MCF 10A (cell line): ENCODE measurements at places on chromosomes 7 and 10. TPM values are rescaled to one million over a fixed set of nuclear protein-coding genes. Genes with fewer than 3 reads are reported as not detected.
A peak's percentile ranks its signal among the peaks of the same experiment; 100 is the strongest.

DNA sequence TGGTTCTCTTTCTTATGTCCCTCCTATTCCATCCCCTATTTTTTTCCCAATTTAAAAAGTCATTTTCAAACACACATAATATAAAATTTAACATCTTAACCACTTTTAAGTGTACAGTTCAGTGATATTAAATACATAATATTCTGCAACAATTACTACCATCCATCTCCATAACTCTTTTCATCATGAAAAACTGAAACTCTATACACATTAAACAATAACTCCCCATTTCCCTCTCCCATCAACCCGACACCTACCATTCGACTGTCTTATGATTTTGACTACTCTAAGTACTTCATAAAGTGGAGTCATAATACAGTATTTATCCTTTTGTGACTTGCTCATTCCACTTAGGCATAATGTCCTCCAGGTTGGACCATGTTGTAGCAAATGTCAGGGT lies 2.6 kb downstream of the KIF11 start:
- DNase-seq: no peak

- DNase-seq: peak; percentile 48
Measured at GRCh38 chr10:23478570-23478969, 39.7 kb downstream of the OTUD1 start.

- no peak for DNase-seq
Measured at GRCh38 chr7:159094023-159094740, 50.5 kb downstream of the VIPR2 start.

DNA sequence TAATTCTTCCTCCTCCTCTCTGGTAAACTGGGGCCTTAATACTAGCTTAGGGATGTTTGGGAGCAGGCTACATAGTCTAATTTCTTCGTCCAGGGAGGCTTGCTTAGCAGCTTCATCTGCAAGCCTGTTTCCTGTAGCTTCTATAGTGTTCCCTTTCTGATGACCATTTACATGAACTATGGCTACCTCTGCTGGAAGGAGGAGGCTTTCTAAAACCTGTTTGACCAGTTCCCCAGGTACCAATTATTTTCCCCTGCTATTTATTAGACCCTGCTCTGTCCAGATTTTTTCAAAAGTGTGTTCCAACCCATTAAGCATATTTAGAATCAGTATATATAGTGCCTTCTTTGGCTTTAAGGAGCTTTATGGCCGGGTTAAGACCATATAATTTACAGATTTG lies 38.8 kb upstream of the DNAH11 start:
- no peak for DNase-seq

- DNase-seq: no peak
Measured at GRCh38 chr7:97480772-97481390, 251.0 kb upstream of the TAC1 start.

- DNase-seq: no peak
Measured at GRCh38 chr10:119689016-119689580, 36.8 kb upstream of the INPP5F start.

- DNase-seq: no peak
Measured at GRCh38 chr7:25037325-25037724, 57.3 kb upstream of the OSBPL3 start.

- DNase-seq: no peak
Measured at GRCh38 chr7:153090209-153090608, 330.7 kb downstream of the ACTR3B start.

DNA sequence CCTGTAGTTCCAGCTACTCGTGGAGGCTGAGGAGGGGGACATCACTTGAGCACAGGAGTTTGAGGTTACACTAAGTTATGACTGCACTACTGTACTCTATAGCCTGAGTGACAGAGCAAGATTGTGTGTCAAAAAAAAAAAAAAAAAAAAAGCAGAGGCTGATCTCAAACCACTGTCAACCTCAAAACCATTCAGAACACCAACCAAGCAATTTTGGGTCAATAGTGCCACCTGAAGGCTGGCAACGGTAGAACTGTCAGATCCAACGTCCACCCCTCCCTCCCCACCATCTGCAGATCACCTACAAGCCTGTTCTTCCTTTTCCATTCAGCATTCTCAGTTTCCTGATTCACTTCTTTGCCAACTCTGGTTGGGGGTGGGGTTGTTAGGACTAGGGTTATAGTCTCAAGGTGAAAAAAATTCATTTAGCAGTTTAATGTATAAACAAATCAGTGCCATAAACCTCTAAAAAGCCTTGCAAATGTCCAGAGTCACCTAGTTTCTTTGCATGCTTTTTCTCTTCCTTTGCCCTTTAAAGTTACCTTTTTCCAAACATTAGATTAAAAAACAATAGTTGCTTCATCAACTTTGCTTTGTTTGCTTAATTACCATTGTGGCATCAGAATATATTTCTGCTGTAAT lies 2.6 kb downstream of the MRPS33 start:
- DNase-seq: peak; percentile 73

GRCh38 chr7:137836113-137836509 lies 10.7 kb downstream of the DGKI start:
- no peak for DNase-seq

DNA sequence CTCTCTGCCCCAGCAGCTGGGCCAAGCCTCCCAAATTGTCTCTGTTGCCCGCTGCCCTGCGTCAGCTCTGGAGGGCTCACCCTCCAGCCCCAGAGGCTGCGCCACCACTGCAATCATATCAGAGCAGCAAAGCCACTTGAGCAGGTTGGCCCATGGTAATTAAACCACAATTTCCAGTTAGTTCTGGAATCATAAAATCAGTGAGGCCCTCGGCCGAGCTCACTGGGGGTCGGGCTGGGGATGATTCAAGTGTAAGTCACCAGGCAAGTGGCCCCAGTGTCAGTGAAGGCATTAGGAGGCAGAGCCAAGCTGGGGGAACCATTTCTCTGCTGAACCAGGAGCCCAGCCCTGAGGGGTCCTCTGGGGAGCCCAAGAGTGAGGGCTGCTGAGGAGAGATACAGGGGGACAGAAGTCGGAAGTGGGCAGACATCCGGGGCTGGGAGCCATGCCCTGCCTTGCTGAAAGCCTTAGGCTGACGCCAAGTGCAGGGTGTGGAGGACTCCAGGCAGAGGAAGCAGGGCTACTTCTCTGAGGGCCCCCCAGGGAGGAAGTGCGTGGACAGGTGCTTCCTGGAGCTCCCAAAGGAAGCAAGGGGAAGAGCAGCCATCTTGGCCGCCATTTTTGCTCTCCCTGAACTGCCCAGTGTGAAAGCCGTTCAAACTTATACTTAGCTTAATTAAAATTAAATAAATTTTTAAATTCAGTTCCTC lies 29.5 kb upstream of the SLC29A3 start:
- DNase-seq: no peak

DNA sequence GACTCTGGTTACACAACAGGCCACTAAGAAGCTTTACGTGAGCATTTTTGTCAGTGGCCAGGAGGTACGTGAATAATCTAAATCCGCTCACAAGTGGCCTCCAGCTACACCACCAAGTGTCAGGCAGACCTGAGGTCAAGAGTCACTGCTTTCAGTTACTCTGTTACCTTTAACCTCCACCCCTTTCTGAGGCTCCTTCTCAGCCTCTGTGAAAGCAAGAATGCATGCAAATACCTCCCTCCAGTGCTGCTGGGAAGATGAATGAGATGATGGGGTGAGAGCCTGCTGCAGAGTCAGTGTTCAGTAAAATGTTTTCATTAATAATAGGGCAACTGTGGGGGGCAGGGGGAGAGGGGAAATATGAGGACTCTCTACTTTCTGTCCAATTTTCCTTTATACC lies 11.2 kb downstream of the DDC start:
- DNase-seq: no peak

- no peak for DNase-seq
Measured at GRCh38 chr10:101006593-101007098, 7.0 kb downstream of the LZTS2 start.

- DNase-seq: no peak
Measured at GRCh38 chr7:107959527-107959898, 43.4 kb downstream of the LAMB1 start.

DNA sequence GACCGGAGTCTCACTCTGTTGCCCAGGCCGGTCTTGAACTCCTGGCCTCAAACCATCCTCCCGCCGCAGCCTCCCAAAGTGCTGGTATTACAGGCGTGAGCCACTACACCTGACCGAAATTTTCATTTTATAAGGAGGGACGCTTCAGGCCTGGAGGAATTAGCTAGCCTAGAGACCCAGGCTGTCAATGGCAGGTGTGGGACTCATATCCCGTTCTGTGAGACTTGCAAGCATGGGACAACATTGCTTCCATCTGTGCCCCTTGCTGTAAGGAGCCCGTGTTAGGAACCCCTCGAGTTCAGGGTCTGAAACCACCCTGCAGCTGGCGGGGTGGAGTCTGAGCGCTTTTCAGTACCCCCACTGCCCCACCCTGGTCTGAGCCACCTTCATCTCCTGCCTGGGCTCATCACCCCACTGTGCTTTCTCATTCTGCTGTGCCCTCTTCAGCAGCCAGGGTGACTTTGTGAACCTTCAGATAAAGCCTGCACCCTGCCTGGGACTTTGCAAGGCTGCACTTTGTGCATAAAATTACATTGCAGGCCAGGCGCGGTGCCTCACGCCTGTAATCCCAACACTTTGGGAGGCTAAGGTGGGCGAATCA lies 1.3 kb upstream of the DAGLB start:
- no peak for DNase-seq

DNA sequence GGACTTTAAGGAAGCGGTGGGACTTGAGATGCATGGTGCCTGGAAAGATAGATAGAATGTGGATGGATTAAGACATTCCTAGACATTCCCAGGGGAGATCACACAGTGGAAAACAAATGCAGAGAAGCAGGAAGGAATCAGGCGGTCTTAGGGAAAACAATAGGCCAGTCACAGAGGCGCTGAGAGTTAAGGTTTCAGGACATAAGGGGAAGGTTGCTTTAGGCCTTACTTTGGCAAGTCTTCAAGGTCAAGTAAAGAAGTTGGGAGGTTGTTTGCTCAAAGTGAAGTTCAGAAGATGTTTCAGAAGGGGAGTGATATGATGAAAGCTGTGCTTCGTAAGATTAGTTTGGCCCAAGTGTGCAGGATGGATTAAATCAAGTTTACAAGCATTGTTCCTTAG lies 109.4 kb downstream of the SUGCT start:
- DNase-seq: no peak

- DNase-seq: peak; percentile 2
Measured at GRCh38 chr10:68721673-68722335, 765 bp downstream of the CCAR1 start.

DNA sequence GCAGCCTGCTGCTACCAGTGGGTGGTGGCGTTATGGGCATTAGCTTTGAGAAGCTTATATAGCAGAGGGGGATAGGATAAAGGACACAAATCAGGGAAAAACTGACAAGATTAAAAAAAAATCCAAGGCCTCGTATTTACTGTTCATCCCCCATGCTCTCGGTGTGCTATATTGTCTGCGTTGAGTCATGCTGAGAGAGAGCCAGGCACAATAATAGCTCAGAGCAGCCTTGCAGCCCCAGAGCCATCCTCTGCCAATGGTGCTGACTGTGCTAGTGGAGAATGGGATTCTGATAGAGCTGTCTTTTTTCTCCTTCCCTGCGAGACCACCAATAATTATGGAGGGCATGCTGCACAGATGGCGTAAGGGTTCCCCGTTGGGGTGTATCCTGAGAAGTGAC lies 51.7 kb upstream of the FZD1 start:
- no peak for DNase-seq

The SKIDA1 gene
- total RNA-seq: 0.56 and 1.2 TPM in 2 replicates

The TEX36 gene
- not detected in 2 replicates for total RNA-seq

The TLX1 gene
- not detected in 2 replicates for total RNA-seq

The OAT gene
- total RNA-seq: 62.2 and 68.1 TPM in 2 replicates

The CYP2C8 gene
- total RNA-seq: not detected in 2 replicates

The JAKMIP3 gene
- not detected in 2 replicates for total RNA-seq

The GJD4 gene
- total RNA-seq: not detected in 2 replicates

The ATRNL1 gene
- not detected in 2 replicates for total RNA-seq

The VSTM2A gene
- not detected in 2 replicates for total RNA-seq

The SFTPA1 gene
- total RNA-seq: not detected in 2 replicates

The SPAG6 gene
- not detected in 2 replicates for total RNA-seq

The HABP2 gene
- total RNA-seq: not detected in 2 replicates

The CNPY1 gene
- total RNA-seq: not detected in 2 replicates

The FAM200A gene
- 6.1 and 7.4 TPM in 2 replicates for total RNA-seq
